Chondrocyte (in vitro differentiated cells): ENCODE measurements at places on chromosomes 5 and 9. TPM values are rescaled to one million over a fixed set of nuclear protein-coding genes. Genes with fewer than 3 reads are reported as not detected.

DNA sequence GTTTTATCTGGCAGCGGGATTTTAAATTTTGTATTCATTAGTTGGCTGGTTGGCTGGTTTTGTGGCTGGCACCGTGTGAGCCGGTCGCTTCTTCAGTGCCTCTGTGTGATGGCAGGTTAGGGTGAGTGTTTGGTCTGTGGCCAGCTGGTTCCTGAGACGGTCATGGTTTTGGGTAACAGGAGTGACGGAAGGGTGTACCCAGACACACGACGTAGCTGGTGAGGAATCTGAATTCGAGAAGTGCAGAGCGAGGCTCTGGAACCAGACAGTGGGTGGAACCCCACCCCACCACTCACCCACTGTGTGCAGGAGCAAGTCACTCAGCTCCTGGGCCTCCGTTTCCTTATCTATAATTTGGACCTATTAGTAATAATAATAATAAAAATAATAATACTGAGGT, 2.7 kb downstream of the BTNL9 start:
- H3K27ac ChIP-seq = no peak overlapping the region
- no peaks in the 10 kb centered on the region for H3K4me1 ChIP-seq
- peaks cover 50% of the 10 kb centered on the region for H3K27me3 ChIP-seq
- DNase-seq = no peak

DNA sequence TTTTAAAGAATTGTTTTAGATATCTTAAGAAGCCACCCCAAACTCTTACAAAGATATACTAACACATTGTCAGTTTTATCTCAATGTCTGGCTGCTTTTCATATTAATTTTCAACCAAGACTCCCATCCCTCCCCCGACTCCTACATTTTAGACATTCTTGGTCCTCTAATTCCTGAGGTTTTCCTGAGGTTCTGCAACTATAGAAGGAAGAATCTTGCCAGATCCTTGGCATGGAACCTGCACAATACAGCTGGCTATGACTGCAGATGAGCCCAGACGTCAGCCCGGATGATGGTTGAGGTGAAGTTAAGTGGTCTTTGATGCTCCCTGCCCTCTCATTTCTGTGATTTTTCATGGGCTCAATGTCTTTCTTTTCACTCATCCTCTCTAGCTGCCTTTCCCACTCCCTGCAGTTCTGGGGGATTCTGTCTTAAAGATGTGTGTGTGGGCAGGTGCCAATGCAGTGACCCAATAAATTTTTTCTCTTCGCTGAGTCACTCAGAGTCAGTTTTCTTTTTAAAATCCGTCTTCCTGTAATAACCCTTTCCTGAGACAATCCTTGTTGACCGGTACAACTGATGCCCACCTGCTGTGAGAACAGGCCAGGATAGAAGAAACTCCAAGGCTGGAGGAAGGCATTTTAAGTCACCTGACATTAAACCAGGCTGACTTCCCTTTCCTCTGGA, 237.8 kb upstream of the GAS1 start:
- no peak for DNase-seq
- peak overlapping the region; percentile 21 for H3K4me3 ChIP-seq
- H3K27ac ChIP-seq = peak overlapping the region; percentile 93
- H3K36me3 ChIP-seq = peaks cover 2% of the 10 kb centered on the region
- peaks cover 62% of the 10 kb centered on the region for H3K4me1 ChIP-seq
- H3K27me3 ChIP-seq = no peaks in the 10 kb centered on the region

GRCh38 chr9:137023583-137023991, 4.5 kb downstream of the ABCA2 start:
- no peak overlapping the region for H3K4me3 ChIP-seq
- H3K27me3 ChIP-seq = no peaks in the 10 kb centered on the region
- peaks cover 4% of the 10 kb centered on the region for H3K36me3 ChIP-seq
- DNase-seq = no peak

GRCh38 chr5:143119881-143120341, 283.6 kb downstream of the NR3C1 start:
- H3K4me3 ChIP-seq = no peak overlapping the region
- no peaks in the 10 kb centered on the region for H3K27me3 ChIP-seq
- H3K36me3 ChIP-seq = peaks cover 1% of the 10 kb centered on the region
- H3K27ac ChIP-seq = no peak overlapping the region
- H3K4me1 ChIP-seq = peaks cover 13% of the 10 kb centered on the region

GRCh38 chr5:124906339-124907097, 160.1 kb upstream of the ZNF608 start:
- no peaks in the 10 kb centered on the region for H3K36me3 ChIP-seq
- H3K4me1 ChIP-seq = peaks cover 54% of the 10 kb centered on the region
- no peak for DNase-seq
- H3K27me3 ChIP-seq = no peaks in the 10 kb centered on the region
- peak overlapping the region; percentile 93 for H3K27ac ChIP-seq

- H3K4me3 ChIP-seq = peak overlapping the region; percentile 38
- peaks cover 53% of the 10 kb centered on the region for H3K4me1 ChIP-seq
- DNase-seq = no peak
Measured at GRCh38 chr5:173293817-173294672, 34.2 kb downstream of the STC2 start.

GRCh38 chr9:13899924-13900323, 414.0 kb downstream of the NFIB start:
- peaks cover 38% of the 10 kb centered on the region for H3K4me1 ChIP-seq
- H3K36me3 ChIP-seq = no peaks in the 10 kb centered on the region
- no peak overlapping the region for H3K4me3 ChIP-seq
- H3K27me3 ChIP-seq = no peaks in the 10 kb centered on the region
- DNase-seq = no peak

DNA sequence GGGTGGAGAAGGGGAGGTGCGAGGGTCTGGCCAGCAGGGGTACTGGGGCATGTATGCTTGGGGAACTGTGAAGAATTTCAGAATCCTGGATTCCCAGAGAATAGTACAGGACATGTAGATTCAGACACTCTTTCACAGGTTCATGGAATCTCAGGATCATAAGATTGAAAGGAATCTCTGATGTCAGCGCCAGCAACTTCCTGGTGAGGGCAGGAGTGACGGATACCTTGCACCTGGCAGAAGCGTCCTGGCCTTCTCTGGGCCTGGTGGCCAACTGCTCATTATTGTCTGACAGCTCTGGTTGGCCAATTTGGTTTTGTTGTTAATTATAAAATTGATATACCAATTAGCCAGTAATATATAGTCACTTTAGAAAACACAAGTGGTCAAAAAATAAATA, 6.9 kb downstream of the GM2A start:
- DNase-seq = no peak
- H3K27me3 ChIP-seq = no peaks in the 10 kb centered on the region
- H3K4me3 ChIP-seq = no peak overlapping the region

- peaks cover 20% of the 10 kb centered on the region for H3K36me3 ChIP-seq
- H3K4me3 ChIP-seq = no peak overlapping the region
- H3K27ac ChIP-seq = no peak overlapping the region
- no peak for DNase-seq
Measured at GRCh38 chr9:113274474-113275156, 757 bp downstream of the CDC26 start.

DNA sequence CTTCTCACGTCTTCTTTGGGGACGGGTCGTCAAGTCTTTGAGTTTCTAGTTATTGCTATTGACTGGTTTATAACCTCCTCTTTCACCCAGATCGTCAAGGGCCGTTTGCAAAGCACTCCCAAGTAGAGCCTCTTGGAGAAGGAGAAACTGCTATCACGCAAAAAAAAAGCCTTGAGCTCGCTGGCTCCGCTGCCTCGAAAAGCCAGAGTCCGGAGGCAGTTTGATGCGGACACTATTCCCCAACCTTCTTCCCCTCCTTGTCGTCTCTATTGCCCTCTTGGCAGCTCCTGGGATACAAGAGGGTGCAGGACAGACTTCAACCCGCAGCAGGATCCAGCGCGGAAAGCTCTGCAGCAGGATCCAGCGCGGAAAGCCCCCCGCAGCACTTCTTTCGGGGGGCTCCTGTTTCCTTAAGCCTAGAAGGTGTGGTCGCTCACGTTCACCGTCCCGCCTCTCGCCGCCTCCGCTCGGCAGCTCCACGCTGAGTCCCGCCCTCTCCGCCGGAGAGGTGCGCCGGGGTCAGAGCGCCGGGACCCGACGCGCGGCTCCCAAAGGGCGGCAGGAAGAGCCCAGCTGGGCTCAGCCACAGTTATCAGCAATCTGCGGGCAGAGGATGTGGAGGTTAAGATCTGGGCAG, at the start of gene PCDHAC1:
Gene PCDHAC1 (plus strand): TSS at position 494 of the 637 bp plus-strand sequence. CDS start 594 bp downstream, outside the sequence.
- H3K4me1 ChIP-seq = peaks cover 18% of the 10 kb centered on the region
- H3K4me3 ChIP-seq = peak within 1 kb of the TSS; percentile 80
- H3K27me3 ChIP-seq = no peaks in the 10 kb centered on the region
- no peaks in the 10 kb centered on the region for H3K36me3 ChIP-seq
- peak within 1 kb of the TSS; percentile 86 for H3K27ac ChIP-seq

SLC6A18 gene
- not detected in 3 replicates for total RNA-seq

CLK4 gene
- total RNA-seq = 19.9 to 28.1 TPM (median 21.8 TPM) in 3 replicates

TMOD1 gene
- total RNA-seq = 0.17 to 1.3 TPM (median 1.3 TPM) in 3 replicates

GFI1B gene
- total RNA-seq = not detected in 3 replicates
